Dermis blood vessel endothelial cell (primary cell): ENCODE measurements at places on chromosomes 5 and 9. TPM values are rescaled to one million over a fixed set of nuclear protein-coding genes. Genes with fewer than 3 reads are reported as not detected.
A peak's percentile ranks its signal among the peaks of the same experiment; 100 is the strongest.

- no peak for DNase-seq
Observed at GRCh38 chr9:93290495-93291434, 106.8 kb downstream of the WNK2 start.

Gene GTF3C4
- total RNA-seq = 13.1 and 20.1 TPM in 2 replicates

DNA sequence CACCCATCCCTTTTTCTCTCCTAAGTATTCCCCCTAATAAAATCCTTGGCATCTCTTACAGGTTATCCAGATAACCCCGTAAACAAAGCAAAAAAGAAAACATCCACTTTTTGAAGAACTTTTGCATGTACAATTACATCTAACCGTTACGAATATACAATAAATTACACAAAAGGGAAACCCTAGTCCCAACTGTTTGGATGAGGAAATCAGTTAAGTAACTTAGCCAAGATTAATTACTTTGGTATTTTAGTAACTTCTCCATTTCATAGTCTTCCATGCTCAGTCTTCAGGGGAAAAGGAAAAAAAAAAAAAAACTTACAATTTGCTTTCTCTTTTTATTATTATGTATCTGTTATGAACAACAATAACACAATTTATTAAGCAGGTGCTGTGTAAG lies 212.9 kb downstream of the ACTL7B start:
- no peak for DNase-seq

DNA sequence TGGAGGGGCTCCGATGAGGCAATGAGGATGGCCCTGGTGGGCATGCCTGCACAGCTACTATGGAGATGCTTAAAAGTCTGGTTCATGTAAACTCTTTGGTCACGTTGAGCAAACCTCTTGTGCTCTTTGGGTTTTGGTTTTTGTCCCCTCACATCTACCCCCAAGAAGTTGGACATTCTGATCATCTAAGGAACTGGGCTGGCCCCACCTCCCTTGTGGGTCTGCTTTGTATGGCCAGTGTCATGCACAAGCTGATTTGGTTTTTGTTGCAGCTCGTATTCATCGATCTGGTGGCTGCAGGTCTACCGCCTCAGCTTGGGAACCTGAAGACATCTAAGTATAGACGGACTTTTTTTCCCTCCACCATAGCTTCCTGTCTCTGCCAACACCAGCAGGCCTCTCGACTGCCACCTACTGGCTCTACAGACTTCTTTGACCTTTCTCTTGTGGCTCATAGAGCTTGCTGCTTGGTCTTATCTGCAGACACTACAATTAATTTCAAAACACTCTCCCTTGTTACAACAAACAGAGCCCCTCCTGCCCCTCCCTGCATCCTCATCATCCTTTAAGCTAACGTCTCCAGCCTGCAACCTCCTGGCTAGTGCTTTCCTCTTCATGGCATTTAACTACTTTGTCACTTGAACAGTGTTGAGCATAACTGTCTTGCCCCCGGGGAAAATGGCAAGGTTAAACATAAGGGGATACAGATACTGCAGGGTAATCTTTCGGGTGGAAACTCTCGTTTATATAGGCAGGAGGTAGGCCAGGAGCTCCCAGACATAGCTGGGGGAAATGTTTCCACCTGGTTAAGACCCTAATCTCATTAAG lies 34.5 kb downstream of the TSTD2 start:
- peak; percentile 90 for DNase-seq

Gene SLC46A2
- not detected in 2 replicates for total RNA-seq

- no peak for DNase-seq
Observed at GRCh38 chr5:15763754-15764153, 263.8 kb downstream of the FBXL7 start.
